ENCODE measurements at places on chromosomes 6 and 20. TPM values are rescaled to one million over a fixed set of nuclear protein-coding genes. Genes with fewer than 3 reads are reported as not detected.

- no peak for DNase-seq
Observed at GRCh38 chr6:66896415-66896814, 1189.4 kb upstream of the EYS start.

DNA sequence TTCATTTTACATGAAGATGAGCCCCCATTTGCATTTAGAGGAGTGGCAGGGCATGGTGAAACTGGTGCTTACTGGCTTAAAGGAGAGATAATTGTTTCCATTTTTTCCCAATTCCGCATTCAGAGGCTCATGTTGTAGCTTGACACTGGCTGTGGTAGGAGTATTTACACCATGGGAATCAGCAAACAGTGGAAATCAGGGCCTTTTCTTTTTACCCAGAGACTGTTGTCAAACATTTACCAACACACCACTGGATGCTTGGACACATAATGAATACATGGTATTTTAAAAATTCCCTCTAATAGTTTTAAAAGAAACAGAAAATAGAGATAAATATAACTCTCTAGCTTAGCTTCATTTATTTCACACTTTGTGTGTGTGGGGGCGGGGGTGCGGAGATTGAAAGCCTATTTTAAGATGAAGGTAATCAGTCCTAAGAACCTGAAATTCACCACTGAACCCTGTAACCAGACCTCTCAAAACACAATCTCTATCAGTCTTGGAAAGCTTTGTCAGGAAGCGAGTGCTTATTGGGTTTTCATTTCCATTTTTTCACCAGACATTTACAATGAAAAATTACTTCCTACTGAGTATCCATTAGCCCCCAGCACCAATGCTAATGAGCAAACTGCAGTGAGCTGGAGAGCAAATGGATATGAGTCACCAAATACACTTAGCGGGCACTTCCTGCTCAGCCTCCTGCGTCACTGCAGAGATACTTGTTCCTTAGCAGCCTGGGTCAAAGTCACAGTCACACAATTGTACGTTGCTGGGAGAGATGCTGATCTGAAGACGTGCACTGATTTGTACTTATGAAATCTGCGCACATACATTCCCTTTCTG is 532.0 kb downstream of the BCKDHB start:
- peak; percentile 15 for DNase-seq

DNA sequence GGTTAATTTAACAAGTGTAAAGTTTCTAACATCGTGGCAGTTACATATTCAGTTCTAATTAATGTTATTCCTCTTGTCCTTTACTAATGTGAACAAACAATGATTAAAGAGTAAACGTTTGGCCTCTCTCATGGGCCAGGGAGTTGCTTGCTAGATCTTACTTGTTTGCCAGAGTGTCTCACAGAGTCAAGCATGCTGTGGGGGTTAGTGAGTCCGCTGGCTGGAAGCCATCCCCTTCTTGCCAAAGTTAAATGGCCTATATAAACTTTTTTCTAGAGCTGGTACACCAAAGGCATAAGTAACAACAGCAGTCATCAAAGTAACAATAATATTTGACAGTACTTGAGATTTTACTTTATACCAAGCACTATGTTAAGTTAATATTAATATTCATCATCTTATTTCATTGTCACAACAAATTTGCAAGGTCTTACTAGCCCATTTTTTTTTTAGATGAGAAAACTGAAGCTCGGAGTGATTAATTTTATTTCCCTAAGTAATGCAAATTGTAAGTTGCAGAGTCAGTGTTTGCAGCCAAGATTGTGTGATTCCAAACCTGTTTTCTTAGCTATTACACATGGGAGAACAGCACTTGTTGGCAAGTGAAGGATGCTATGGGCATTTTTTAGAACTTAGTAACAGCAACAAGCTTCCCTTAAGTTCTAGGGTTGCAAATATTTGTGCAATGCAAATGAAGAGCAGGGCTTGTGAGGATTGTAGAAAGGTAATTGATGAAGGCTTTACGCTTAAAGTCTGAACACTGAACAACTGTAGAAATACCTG is 224.5 kb downstream of the RFPL4B start:
- DNase-seq, result peak; percentile 33

DNA sequence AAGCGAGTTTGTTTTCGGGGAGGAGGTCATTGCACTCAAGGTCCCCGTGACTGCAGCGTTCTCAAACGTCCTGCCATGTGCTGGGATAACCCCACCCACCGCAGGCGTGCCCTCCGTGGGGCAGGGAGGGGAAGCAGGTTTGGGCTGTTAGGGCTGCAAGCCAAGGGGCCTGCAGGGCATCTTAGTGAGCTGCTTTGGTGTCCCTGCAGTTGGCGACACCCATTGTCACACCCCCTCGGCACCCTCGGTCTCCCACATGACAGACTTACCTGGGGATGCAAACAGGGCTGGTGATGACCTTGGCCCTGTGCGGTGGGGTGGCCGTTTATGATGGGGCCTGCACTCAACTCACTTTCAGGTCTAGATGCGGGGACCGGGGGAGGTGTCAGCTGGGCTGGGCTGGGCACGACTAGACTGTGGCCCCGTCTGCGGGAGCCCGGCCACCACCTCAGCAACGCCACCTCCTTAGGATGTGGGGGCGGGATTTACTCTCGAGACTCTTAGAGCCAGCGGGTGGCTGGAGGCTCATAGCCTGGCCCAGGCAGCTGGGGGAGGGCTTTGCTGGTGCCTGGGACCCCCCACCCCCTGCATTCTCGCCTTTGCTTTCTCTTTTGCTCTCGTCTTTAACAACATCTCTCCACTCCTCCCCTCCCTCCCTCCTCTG is 6.5 kb upstream of the GATA5 start:
- no peak for DNase-seq

- no peak for DNase-seq
Observed at GRCh38 chr6:166581091-166581511, 5.4 kb downstream of the RAMACL start.

Gene C6orf141
- total RNA-seq, result 7.6 TPM

Gene TRIM10
- 6.3 TPM for total RNA-seq

Gene TOP1
- 64.3 TPM for total RNA-seq

Data from left colon (tissue), 2 donors.